COLO829 (cell line): ENCODE measurements at places on chromosomes 7 and 10.

DNA sequence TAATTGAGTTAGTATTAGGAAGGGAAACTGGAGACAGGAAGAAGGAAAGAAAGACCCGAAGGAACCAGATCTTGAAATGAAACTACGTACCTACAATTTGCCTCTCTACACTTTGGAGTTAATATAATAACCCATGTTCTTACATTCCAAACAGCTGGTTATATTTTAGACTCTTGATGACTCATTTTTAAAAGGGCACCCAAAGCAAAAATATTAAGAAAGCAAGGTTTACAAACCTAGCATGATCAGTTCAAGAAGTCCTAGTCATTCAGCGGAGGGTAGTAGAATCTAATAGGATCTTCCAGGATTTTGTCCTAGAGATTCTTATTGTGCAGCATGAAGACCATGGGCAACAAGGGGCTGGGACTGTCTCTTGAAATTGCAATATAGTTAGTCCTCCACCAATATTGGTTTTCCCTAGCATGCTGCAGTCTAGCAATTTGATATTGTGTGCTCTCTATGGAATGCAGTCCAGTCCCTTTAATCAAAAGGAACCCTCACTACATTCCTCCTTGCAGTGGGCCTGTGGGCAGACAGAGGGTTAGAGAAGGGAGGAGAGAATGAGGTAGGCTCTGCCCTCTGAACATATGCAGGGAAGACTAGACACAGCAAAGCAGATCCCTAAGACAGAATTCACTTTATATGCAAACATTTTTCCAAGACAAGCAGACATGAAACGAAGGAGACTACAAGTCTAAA is 230.3 kb downstream of the INHBA start:
- DNase-seq = peak; percentile 14

- no peak for DNase-seq
Measured at GRCh38 chr7:82032901-82033300, 263.1 kb upstream of the HGF start.

GRCh38 chr7:26675143-26675887 is 189.1 kb downstream of the SKAP2 start:
- no peak for DNase-seq

DNA sequence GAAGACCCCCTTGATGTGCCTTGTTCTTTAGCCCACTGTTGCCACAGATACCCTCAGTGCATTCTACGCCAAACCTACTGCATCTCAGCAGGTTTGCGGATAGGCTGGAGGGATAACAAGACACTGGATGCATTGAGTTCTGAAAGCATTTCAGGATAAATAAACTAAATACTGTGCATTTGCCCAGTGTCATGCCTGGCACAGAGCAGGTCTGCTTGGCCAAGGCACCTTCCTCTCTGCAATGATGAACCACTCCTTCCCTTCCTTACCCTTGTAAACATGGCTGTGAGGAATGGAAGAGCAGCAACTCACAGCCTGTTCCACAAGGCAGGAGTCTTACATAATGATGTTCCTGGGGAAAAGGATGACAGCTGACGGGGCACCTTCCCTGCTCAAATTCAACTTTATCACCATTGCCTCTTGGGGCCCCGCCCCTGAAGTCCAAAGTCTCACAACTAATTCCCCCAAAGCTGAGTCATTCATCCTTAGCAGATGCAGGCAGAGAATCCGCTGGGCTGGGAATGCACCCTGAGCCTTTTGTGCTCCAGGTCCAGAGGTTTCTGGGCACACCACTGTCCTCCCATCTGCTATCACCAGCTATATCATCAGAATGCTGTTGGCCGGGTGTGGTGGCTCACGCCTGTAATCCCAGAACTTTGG is 11.6 kb downstream of the DDX56 start:
- no peak for DNase-seq

- DNase-seq = peak; percentile 20
Measured at GRCh38 chr10:46234431-46235060, 52.3 kb upstream of the ANTXRL start.

DNA sequence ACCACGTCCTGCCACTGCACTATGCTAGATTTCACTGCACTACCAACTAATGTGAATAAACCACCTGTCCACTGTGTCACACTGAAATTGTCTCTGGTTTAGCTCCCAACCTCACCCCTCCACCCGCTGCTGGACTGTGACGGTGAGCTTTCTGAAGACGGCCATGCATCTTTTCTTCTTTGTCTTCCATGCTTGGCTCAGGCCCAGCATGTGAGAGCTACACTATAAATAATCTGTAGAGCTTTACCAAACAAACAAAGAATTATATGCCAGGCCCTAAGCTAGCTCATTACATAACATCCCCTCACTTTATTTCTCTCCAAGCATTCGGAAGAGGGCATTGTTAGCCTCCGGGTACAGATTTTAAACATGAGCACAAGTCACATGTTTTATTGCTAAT is 633.2 kb downstream of the TNS3 start:
- DNase-seq = peak; percentile 49

DNA sequence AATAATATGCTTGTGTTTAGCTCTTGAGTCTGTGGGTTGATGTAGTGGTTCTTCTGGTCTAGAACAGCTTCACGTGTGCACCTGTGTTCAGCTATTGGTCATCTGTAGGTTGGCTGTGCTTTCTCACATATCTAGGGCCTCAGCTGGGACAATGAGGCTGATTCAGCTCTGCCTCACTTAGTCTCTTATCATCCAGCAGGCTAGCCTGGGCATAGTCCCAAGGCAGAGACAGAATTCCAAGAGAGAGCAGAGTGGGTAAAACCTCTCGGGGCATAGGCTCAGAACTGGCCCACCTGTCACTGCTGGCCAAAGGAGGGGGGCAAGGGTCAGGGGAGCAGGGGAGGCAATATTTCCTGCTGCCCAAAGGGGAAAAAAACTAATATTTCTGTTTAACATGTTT is 32.0 kb upstream of the MXI1 start:
- DNase-seq = no peak

DNA sequence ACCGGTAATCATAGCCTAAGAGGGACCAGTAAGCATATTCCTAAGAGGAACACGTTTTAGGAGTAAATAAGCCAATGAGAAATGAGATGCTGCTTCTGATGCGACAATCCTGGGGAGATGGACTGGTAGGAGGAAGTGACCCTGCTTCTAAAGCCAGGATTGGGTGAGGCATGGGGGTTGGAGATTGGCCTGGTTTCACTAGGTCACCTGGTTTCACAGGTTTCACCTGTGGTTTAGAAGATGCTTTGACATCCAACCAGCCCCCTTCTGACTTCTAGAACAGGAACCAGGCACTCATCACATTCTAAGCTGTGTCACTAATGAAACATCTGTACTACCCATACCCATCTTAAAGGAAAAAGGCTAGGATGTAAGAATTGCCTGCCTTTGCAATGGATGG is 53.0 kb upstream of the BAMBI start:
- DNase-seq = no peak

DNA sequence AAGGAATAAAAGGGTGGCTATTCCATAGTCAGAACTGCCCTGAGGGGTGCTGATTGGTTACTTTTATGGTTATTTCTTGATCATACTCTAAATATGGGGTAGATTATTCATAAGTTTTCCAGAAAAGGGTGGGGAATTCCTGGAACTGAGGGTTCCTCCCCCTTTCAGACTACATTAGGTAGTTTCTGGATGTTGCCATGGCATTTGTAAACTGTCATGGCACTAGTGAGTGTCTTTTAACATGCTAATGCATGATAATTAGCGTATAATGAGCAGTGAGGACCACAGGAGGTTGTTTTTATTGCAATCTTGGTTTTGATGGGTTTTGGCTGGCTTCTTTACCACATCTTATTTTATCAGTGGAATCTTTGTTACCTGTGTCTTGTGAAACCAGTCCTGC is 26.5 kb upstream of the POT1 start:
- no peak for DNase-seq

GRCh38 chr10:110327262-110327914 is 22.7 kb upstream of the SMNDC1 start:
- no peak for DNase-seq
